ENCODE measurements at places on chromosomes 2 and 18.

DNA sequence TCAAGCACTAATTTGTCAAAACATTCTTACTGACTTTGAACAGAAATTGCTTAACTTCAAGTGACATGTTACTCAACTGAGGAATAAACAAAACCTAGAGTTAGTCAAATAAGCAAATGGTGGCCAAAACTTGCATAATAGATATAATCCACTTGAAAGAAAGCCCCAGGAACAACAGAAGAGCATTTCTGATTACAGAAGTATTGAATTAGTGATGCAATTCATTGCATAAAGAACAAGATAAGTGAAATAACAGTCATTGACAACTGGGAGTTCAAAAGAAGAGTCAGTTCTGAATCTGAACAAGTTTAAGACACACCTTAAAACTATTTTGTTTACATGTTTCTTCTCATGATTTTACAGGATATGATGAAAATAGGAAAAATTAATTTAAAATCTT, 30.8 kb downstream of the COBLL1 start:
- DNase-seq = no peak

- DNase-seq = no peak
Measured at GRCh38 chr18:22668496-22668895, 250.8 kb upstream of the CTAGE1 start.

- DNase-seq = no peak
Measured at GRCh38 chr2:183059561-183059960, 19.0 kb upstream of the DUSP19 start.

- DNase-seq = no peak
Measured at GRCh38 chr18:76446321-76447257, 48.5 kb downstream of the ZNF516 start.

DNA sequence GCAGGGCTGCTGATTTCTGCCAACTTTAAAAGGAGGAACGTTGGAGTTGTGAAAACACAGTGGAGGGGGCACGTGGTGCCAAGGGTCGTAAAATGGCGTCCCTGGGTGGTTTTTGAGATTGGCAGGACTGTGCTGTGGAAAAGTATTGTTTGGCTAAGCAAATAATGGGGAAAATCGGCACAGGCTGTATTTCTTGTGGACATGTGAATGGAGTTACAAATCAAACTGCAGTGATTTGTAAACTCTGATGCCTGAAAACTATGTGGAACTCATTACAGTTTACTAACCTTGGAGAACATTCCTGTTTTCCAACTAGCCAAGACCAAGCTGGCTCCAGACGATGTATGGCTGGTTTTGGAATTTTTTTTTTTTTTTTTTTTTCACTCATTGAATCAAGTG, 68.7 kb downstream of the KCTD1 start:
- no peak for DNase-seq

- peak; percentile 16 for DNase-seq
Measured at GRCh38 chr2:233928594-233929351, 11.6 kb downstream of the TRPM8 start.

- DNase-seq = no peak
Measured at GRCh38 chr2:115874427-115874826, 1432.0 kb downstream of the DPP10 start.

DNA sequence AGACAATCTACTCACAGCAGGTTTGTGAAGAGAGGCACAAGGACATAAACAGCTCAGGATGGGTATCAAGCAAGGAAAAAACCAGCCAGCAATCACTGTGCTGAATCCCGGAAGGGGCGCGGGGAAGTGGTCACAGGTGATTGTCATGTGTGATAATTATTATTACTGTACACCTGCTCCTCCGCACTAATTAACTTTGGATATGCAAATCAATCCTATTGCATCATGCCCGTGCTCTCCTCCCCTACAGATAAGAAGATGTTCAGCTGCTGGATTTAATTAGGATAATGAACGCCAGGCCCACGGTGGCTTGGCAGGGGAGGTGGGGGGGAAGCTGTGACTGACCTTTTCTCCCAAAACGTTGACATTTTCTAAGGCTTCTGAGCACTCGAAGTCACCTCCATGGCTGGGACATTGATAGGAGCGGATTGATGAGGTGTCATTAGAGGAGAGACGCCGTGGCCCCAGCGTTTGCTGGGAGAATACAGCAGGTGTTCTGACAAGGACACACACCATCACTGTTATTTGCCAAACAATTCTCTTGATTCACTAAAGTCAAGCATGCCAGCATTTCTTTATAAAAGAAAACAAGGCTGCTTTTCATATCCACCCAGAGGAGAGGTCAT, 160.3 kb upstream of the VRK2 start:
- DNase-seq = no peak

GRCh38 chr2:213189001-213189899, 37.8 kb upstream of the IKZF2 start:
- peak; percentile 1 for DNase-seq

- no peak for DNase-seq
Measured at GRCh38 chr2:23452853-23453420, 68.0 kb downstream of the KLHL29 start.

DNA sequence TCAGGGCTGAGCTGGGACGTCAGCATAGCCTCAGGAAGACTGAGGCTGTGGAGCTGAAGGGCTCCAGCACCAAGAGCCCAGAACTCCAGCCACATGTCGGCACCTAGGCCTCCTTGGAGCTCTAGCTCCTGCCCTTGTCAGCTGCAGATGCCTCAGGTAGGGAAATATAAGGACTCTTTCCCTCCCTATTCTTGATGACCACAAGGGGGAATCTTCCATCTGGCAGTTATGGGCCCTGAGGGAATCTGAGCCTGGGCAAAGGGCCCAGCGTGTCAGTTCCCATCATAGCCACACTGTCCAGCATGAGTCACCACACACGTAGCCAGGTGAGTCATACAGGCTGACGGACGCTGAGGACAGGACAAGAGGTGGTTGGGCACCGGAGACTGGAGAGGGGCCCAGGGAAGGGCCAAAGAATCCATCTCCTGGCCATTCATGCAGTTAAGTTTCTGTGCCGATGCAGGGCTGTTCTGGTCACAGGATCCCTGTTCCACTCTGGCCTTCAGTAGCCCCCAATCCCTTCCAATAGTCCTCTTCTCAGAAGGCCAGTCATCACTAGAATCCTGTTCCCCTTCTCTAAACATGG, 1.8 kb downstream of the MPV17 start:
- DNase-seq = peak; percentile 83

DNA sequence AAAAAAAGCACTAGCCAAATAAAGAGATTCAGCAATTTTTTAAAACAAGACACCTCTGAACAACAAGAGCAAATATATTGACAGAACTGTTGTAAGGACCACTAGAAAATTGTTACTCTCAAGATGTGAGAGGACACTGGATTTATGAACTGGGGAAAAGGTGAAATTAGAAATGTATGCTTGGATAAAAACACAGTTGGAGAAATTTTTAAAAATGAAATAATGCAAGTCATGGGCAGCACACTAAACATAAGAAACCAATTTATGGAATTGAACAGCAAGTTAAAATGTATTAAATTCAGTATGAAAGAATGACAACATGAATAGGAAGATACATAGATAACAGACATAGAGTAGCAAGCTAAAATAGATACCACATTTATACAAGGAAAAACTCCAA, 377.4 kb downstream of the LRRTM4 start:
- DNase-seq = no peak

Data from cerebellar cortex (tissue), 1 donor.